ENCODE measurements at places on chromosomes 11 and 22.
A peak's percentile ranks its signal among the peaks of the same experiment; 100 is the strongest.

DNA sequence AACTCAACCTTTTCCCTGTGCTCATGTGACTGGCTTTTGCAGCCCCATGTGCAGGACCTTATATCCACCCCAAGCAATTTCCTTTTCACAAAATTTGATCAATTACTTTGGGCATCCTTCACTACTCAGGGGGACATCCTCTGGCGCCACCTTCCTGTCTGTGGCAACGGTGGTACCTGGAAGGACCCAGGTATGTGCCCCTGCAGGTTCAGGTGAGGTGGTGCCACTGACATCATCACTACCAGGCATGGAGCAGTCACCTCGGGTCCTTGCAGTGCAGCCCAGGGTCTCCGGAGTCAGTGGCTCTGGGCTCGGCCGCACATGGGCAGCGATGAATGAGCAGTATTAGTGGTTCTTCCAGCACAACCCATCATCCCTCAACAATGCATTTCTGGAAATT, 37.7 kb upstream of the B3GAT1 start:
- no peak for DNase-seq

GRCh38 chr11:6693342-6694228, 10.4 kb upstream of the MRPL17 start:
- DNase-seq = peak; percentile 41

GRCh38 chr11:20161923-20162744, 1.9 kb upstream of the DBX1 start:
- DNase-seq = no peak

DNA sequence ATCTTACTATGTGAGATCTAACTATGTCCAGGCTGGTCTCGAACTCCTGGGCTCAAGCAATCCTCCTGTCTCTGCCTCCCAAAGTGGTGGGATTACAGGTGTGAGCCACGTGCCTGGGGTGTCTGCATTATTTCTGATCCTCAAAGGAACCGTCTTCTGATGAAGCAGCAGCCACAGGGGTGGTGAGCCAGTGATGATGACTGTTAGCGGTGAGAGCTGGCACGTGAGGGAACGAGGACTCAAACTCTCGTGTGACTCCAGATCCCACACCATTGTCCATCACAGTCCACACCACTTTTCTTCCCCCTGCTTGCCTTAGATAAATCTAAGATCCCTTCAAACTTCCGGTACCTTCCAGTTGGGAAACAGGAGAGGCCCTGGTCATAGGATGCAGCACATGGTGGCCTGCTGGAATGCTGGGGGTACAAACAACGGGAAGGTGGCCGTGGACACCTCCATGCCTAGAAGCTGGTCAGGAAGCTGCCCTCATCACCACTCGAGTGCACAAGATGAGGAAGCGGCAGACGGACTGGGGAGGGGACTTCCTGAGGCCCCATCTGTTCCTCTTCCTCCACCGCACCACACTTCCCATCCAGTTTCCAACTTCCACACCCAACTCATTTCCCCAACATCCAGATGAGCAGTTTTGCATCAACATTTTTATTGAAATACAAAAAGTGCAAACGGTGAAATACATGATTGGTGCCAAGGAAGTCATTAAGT, 23.8 kb downstream of the ARHGAP1 start:
- DNase-seq = no peak

- no peak for DNase-seq
Measured at GRCh38 chr11:101498891-101499290, 84.9 kb downstream of the TRPC6 start.

GRCh38 chr22:36056980-36057379, 28.4 kb upstream of the RBFOX2 start:
- DNase-seq = no peak

DNA sequence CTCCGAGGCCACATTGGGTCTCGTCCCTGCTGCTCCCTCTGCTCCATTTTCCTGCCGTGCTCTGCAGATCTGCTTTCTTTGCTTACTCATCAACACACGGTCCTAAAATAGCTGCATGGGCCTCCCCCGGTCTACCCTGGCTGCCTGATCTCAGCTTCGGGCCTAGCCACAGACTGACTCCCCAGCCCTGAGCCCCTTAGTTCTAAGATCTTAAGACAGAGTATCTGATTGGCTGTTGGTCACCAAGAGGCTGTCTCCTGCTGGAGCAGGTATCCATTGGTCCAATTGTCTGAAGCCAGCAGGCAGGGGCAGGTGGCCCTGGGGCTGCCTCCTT, 53.7 kb upstream of the NECTIN1 start:
- DNase-seq = no peak

DNA sequence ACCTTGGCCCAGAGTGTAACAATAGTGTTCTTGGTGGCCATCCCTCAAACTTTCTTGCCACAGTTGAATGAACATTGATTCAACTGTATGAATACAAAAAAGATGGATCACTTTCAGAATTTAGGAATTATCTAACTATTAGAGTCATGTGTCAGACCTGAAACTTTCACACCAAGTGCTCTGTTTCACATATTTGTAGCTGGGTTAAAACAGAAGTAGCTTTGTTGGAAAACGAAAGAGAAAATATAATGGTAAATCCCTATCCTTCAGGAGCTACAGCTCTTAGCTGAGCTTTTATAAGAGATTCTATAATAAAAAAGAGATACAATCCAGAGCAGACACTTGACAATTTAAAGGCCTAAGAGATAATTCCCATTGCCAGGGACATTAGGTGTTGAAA, 719.3 kb downstream of the JRKL start:
- no peak for DNase-seq

DNA sequence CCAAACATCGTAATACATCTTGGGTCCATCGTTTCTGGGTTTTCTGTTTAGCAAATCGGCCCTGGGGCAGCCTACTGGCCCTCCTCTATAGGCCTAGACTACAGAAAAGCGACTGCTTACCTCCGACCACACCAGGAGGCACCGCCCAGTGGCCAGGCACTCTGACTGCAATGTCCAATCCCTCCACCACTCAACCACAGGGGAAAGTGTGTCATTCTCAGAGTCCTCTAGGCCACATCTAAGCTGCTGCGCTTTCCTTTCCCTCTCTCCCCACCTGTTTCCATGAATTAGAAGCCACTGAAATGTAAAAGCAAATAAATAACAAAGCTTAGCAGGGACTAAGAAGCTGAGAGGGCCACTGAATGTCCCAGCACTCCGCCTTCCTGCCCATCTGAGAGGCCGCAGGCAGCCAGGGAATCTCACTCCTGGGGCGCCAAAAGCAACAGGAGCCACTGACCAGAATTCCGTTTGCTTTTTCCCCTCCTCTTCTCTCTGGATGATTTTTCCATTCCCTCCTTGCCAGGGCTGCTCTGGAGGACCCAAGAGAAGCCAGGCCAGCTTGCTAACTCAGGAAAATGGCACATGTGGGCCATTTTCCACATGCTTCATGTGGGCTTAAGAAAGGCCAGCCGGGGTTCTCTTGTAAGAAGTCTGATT, 50.1 kb upstream of the FLI1 start:
- no peak for DNase-seq

- DNase-seq = no peak
Measured at GRCh38 chr11:112227471-112227870, 1.2 kb downstream of the PTS start.

DNA sequence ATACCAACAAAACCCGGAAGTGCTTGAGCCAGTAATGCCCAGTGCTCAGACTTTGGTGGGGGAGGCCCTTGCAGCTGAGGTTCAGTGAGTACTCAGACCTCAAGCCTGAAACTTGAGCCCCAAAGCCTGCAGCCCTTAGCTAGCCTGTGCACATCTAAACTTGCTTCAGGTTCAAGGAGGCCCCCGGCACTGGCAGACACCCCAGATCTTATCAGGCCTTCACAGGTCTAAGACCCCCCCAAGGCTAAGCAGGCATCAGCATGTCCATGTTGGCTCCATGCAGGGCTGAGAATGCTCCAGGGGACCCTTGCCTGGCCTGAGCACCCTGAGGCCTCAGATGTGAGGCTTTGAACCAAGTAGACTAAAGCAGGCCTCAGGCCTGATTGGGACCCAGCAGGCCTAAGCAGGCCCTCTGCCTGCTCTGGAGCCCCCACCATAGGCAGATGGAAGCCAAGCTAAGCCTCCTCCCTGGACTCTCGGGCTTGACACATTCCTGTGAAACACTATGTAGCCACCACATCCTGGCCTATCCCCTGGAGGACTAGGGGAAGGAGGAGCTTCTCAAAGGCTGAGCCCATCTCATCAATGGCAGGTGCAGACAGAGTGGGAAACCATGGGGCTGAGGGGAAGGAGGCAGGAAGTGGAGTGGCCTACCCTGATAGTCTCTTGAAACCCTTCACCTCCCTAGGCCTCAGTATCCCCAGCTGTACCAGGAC, 1.2 kb upstream of the CASTOR1 start:
- no peak for DNase-seq

DNA sequence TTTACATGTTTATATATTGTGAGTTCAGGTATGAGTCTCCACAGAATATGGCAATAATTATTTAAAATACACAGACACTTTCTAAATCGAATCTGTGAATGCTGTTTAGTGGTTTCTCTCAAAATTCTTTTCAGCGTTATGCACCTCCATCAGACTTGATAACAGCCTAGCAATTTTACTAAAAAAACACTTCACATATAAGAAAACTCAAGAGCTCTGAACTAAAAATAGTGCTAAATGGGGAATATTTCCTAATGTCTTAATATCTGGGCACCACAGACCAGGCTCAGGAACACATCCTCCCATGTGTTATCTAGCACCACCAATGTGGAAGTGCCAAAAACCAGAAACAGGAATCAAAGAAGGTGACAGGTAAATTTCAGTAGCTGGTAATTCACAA, 47.9 kb downstream of the ARHGAP32 start:
- no peak for DNase-seq

- DNase-seq = no peak
Measured at GRCh38 chr11:119012629-119013170, 5.4 kb downstream of the RPS25 start.

DNA sequence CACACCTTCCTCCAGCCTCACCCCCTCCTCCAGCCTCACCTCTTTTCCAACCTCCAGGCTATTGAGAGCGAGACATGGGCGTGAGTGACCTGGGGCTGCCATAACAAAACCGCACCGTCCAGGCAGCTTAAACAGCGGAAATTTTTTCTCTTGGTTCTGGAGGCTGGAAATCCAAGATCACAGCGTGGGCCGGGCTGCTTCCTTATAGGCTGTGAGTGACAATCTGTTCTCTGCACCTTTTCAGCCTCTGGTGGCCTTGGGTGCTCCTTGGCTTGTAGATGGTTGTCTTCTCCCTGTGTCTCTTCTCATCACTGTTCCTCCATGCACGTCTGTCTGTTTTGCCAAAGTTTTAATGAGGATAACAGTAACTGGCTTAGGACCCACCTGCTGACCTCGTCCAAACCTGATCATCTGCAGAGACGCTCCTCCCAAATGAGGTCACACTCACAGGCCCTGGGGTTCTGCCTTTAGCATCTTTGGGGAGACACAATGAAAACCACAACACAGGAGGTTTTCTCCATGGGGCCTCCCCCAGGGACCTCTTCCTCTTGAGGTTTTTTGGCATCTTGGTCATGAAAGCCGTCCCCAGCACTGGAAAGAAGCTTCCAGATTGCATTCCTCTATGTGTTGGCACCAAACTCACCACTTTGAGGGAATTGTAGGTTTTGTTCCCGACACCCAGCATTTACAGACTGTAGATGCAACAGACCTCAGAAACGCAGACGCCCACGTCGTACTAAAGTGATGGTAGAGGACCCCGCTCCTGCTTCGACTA, 878.1 kb downstream of the BRD1 start:
- no peak for DNase-seq

DNA sequence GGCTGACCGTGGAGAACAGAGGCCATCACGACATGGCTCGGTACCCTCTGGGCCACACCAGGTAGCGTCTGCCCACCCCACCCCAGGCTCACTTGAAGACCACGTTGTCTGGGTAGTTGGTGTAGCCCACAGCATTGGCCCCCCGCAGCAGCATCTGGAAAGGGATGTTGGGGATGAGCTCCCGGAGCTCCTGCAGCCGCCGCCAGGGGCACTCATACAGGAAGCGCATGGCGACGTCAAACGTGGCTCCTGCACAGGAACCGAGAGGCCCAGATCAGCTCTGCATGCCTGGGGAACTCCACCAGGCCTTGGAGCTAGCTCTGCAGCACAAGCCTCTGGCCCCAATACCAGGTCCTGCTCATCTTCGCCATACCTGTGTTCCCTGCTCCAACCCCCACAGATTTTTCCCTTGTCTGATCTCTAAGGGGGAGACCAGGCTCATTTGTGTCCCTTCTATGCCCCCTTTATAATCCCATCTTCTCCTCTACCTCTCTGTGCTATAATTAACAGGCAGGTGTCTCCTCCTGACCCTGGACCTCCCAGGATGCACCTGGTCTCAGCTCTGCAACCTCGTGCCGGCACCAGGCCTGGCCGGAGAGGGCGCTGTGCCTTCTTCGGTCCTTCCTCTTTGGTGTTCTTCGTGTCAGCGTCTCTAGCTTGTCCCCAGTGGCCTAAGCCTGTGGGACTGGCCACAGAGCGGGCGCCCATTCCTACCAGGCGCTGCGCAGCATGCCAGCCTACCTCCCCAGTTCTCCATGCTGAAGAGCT, 5.0 kb upstream of the LRFN4 start:
- DNase-seq = no peak

- DNase-seq = peak; percentile 30
Measured at GRCh38 chr11:44949160-44950030, 1.3 kb downstream of the TP53I11 start.

GRCh38 chr11:100639140-100639539, 47.9 kb upstream of the ARHGAP42 start:
- no peak for DNase-seq

GRCh38 chr22:27573280-27574001, 228.1 kb downstream of the MN1 start:
- DNase-seq = no peak

GRCh38 chr11:3077189-3077836, 20.1 kb upstream of the CARS1 start:
- no peak for DNase-seq

DNA sequence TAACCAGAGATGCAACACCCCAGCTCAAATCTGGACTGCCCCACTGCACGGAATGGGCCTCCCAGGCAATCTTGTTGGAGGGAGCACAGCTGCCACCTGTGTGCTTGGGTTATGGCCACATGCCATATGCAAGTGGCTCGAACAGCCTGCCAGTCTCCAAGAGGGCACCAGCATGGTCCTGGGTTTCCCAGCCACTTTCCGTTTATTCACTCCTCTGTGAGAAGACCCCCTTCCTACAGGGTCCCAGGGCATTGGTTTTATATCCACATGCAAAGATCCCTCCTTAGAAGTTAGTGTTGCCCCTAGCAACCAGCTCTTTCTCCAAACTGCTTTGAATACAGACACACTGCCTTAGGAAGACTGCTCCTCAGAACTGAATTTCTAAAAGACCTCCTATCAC, 487.8 kb downstream of the BUD13 start:
- no peak for DNase-seq

- no peak for DNase-seq
Measured at GRCh38 chr11:100908746-100909145, 220.9 kb downstream of the PGR start.

DNA sequence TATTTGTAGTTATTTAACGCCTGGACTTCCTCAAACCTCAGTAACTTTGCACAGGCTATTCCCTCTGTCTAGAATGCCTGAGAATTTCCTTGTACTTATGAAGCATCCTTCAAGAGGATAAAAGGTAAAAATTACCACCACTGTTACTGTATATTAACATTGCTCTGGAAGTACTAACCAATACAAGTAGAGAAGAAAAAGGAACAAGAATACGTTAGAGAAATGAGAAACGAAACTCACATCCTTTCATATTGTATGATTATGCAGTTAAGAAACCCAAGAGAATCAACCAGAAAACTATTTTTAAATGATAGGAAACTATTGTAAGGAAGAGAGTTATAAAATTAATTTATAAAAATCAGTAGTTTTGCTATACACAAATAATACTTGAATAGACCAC, 48.2 kb upstream of the OR5P2 start:
- no peak for DNase-seq

GRCh38 chr11:2898366-2899079, 12.9 kb upstream of the CDKN1C start:
- no peak for DNase-seq

Measured in stimulated activated CD4-positive, alpha-beta T cell treated with anti-CD3 and anti-CD28 coated beads, Interleukin-2, amount 100 ng/mL, for 48 hours (primary cell).